ENCODE measurements at places on chromosomes 4 and X.

DNA sequence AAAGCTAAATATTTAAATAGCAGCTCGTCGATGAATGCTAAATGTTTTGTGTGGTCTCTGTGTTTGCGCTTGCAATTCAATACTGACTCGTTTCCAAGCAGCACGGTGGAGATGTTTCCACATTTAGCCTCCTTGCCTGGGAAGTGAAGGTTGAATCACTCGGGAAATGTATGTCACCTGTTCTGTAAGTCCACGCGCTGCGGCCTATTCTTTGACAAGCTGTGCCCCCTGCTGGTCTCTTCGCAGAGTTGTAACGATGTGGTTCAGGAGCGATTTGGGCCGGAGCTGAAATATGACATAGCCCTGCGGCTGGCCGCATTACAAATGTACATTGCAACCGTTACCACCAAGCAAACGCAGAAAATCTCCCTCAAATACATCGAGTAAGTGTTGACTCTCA, 89.6 kb upstream of the PRPS2 start:
- DNase-seq = peak; percentile 51

DNA sequence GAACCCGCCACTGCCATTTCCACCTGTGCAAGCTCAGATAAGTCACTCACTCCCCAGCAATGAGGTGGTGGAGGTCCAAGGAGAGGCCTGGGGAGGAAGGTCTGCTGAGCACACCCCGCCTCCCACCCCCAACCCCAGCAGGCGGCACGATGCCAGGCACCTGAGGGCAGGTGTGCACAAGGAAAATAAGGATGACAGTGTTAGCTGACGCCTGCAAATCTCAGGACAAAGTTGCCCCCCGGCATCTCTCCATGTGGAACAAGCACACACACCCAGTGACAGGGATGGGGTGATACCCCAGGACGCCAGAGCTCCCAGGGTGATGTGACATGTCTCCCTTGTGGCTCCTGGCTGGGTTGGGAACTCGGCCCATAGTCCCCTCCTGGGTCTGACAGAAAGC, 9.9 kb downstream of the JAKMIP1 start:
- DNase-seq = no peak

- DNase-seq = no peak
These were observed 31.0 kb downstream of the OSTC start for GRCh38 chr4:108681321-108681809.

DNA sequence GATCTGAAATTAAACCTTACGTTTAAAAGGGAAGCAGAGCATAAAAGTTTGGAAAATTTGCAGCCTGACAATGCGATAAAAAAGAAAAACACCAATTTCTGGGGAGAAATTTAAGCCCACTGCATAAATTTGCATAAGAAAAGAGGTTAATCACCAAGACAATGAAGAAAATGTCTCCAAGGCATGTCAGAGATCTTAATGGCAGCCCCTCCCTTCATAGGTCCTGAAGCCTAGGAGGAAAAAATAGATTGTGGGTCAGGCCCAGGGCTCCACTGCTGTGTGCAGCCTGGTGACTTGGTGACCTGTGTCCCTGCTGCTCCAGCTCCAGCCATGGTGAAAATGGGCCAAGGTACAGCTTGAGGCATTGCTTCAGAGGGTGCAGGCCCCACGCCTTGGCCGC, 264.0 kb upstream of the CT83 start:
- no peak for DNase-seq

GRCh38 chrX:3384327-3384726, 37.9 kb upstream of the MXRA5 start:
- no peak for DNase-seq

DNA sequence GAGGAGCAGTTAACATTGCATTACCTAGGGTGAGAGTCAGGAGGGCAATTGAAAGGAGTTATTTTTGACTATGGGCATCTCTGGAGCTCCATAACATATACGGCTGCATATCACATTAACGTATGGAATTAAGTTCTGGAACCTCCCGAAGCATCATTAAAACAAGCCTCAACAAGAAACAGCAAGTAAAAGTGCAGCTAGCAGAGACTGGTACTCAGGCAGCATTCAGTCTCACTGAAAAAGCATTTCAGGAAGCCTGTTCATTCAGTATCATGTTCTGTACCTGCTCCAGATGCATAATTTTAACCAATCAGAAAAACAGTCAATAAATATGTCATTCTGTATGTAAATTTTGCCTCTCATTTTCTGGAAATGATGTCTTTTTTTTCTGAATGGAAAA, 299.6 kb downstream of the EPHA5 start:
- DNase-seq = no peak

GRCh38 chr4:98510757-98511517, 147.5 kb downstream of the TSPAN5 start:
- DNase-seq = peak; percentile 21

DNA sequence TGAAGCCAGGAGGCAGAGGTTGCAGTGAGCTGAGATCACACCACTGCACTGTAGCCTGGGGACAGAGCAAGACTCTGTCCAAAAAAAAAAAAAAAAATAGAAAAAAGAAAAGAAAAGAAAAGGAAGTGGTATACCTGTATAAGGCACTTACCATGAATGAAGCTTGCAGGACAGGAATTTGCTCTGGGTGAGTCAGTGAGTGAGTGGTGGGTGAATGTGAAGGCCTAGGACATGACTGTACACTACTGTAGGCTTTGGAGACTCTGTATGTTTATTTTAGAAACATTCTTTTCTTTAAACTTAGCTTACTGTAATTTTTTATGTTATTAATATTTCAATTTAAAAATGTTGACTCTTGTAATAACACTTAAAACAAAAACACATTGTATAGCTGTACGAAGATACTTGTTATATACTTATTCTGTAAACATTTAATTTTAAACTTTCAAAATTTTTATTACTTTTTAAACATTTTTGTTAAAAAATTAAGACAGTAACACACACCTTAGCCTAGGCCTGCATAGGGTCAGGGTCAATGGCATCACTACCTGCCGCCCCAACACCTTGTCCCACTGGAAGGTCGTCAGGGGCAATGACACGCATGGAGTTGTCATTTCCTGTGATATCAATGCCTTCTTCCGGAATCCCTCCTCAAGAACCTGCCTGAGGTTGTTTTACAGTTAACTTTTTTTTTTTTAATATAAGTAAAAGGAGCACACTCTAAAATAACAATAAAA, 78.7 kb downstream of the CLNK start:
- DNase-seq = no peak

Data from HL-60 (cell line).